Hypothalamus (tissue), 51 donors: ENCODE measurements at places on chromosomes 4 and X.

DNA sequence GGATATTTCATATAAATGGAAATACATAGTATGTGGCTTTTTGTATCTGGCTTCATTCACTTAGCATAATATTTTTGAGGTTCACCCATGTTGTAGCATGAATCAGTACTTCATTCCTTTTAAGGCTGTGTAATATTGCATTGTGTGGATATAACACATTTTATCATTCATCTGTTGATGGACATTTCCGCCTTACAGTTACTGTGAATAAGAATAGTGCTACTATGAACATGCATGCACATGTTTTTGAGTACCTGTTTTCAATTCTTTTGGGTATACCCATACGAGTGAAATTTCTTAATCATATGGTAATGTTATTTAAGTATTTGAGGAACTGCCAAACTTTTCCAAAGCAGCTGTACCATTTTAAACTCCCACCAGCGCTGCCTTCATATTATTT lies 539.6 kb upstream of the DIPK2B start:
- no peak for DNase-seq

DNA sequence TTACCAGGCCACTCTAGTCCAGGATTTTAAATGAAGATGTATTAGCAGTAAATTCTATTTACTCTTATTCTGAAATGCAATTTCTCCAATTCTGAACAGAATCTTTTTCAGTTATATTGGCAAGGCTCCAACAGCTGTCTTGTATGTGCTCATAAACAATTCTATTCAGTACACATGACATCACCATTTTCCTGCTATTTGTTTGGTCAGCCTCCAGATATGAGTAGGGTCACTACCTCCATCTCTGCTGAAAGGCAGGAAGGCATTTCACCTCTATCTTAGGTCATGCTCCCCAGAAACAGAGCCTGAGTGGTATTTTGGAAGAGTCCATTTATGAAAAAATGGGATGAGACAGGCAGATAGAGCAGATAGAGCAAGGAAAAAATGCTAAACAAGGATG lies 151.1 kb upstream of the ADGRL3 start:
- no peak for DNase-seq

- DNase-seq: no peak
Observed at GRCh38 chr4:82785611-82786400, 12.8 kb downstream of the SCD5 start.

GRCh38 chr4:143559757-143560147 lies 46.2 kb downstream of the SMARCA5 start:
- no peak for DNase-seq

GRCh38 chr4:180940680-180941079 lies 1302.5 kb upstream of the TENM3 start:
- no peak for DNase-seq

DNA sequence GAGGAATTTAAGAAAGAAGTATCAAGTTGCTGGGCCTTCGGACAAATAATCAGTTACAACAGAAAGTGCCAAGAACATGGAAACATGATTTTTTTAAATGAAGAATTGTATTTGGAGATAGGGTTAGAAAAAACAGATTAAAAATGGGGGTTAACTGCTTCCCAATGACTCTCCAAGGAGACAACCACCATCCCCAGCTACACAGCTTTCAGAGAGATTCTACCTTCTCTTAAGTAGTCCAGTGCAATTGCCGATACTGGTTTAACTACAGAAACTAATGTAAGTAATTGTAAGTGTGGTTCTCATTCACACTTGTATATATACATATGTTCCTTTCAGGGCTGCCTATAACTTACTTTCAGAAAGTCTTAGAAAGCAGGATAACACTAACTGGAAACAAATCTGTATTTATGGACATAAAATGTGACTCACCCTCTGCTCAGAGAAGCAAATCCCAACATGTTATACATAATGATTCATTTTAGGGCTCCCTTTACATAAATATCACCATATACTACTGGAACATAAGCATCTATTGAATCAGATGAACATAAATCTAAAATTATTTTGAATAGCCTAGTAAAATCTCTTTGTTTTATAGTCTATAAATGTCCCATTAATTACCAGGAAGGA lies 248.9 kb upstream of the UGT8 start:
- no peak for DNase-seq

- no peak for DNase-seq
Observed at GRCh38 chr4:100657187-100657586, 139.4 kb upstream of the EMCN start.
